Suppressor macrophage treated with lipopolysaccharide for 4 hours (primary cell): ENCODE measurements at places on chromosomes 7 and 10.

DNA sequence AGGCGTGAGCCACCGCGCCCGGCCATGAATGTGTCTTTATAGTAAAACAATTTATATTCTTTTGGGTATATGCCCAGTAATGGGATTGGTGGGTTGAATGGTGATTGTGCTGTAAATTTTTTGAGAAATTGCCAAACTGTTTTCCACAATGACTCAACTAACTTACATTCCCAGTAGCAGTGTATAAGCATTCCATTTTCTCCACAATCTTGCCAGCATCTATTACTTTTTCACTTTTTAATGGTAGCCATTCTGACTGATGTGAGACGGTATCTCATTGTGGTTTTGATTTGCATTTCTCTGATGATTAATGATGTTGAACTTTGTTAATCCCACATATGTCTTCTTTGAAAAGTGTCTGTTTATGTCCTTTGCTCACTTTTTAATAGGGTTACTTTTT lies 1187.9 kb downstream of the XPNPEP1 start:
- DNase-seq = no peak

- no peak for DNase-seq
Measured at GRCh38 chr7:134469622-134470021, 10.7 kb upstream of the AKR1B1 start.

DNA sequence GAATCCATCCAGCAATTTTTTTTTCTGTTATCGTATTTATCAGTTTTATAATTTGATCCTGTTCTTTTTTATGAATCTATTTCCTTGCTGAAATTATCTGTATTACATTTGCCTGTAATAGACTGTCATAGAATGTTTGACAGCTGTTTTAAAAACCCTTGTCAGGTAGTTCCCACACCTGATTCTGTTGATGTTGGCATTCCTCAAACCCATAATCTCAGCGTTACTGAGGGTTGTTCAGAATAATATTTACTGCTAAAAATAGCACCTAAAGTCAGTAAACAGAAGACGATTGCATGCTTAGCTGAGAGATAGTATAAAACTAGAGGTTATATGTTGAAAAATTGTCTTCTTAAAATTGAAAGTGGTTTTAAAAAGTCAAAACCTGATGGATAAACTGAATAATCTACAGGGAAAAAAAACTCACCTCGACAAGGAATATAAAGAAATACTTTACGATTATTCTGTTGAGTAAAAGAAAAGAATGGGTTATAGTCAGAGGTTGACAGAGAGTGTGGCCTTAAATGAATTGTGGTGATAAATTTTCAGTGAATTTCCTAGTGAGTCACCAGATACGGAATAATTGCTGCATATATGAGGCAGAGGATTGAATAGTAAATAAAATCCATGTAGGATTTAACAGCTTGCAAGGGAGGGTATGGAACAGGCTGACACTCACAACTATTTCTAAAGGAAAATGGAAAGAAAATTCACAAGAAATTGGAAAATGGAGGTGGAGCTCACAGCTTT lies 824.1 kb upstream of the IGFBP3 start:
- DNase-seq = no peak

GRCh38 chr10:269440-270074 lies 134.3 kb downstream of the ZMYND11 start:
- no peak for DNase-seq

GRCh38 chr7:67453580-67454380 lies 457.1 kb downstream of the TYW1 start:
- peak; percentile 1 for DNase-seq
